ENCODE measurements at places on chromosomes 13 and 19. TPM values are rescaled to one million over a fixed set of nuclear protein-coding genes. Genes with fewer than 3 reads are reported as not detected.

FKRP gene
- total RNA-seq, result 11.4 TPM

KLHL1 gene
- total RNA-seq, result not detected

B3GNT8 gene
- total RNA-seq, result 3.0 TPM

DNA sequence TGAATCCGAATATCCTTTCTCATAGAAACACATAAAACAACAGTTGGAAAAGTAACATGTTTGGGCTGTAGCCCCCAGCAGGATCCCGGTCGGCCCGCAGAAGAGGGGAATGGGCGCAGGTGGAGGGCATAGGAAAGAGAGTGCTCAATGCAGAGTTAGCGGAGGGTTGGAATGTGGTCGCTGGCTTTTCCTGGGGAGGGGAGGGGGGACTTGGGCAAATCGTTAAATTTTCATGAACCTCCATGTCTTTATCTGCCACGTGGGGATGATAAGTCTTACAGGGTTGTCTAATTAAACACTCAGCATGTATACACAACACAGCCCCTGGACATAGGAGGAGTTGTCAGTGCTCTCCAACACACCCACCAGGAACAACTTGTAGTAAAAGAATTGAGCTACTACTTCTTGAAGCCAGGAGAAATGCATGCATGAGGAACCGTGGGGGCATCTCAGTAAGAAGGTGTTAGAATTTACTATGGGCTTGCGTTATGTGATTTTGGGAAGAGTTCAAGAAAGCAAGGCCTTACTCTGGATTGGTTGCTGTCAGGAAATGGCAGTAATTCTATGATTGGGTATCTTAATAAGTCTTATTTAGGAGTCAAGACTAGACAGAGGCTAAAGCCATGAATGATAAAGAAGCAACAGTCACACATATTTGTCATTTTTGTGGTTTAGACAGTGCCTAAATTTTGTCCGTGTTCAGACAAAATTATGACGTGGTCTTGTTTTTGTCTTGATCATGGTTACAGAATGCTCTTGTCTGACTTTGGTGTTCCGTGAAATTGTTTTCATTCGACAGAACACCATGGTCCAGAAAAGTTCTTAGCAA lies 671 bp upstream of the SLC46A3 start:
- H3K36me3 ChIP-seq, result no peaks in the 10 kb centered on the region
- DNase-seq, result no peak
- H3K27ac ChIP-seq, result peak overlapping the region; percentile 91
- H3K4me3 ChIP-seq, result peak overlapping the region; percentile 70

GRCh38 chr19:38953677-38954076 lies 21.9 kb downstream of the FBXO17 start:
- H3K4me1 ChIP-seq, result no peaks in the 10 kb centered on the region
- no peak overlapping the region for H3K4me3 ChIP-seq

DNA sequence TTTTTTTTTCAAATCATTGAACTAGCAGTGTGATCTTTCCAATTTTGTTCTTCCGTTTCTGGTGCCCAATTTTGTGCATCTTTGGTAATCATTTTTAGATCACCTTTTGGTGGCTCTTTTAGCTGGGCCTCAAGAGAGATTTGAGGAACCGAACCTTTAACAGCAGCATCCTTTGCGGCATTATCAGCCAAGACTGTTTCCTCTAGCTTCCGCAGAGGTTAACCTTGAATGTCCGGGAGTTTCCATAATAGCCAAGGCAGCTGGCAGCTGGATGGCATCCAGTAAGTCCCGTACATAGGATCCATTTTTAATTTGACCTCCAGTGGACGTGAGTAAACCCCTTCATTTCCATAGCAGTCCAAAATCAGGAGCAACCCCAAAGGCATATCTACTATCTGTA lies 9.6 kb downstream of the IRGC start:
- no peaks in the 10 kb centered on the region for H3K27me3 ChIP-seq
- H3K36me3 ChIP-seq, result no peaks in the 10 kb centered on the region
- DNase-seq, result no peak

- no peaks in the 10 kb centered on the region for H3K27me3 ChIP-seq
- DNase-seq, result no peak
- H3K36me3 ChIP-seq, result no peaks in the 10 kb centered on the region
Observed at GRCh38 chr19:41691268-41691970, 3.3 kb upstream of the CEACAM7 start.

GRCh38 chr19:1410136-1410786 lies 2.9 kb downstream of the DAZAP1 start:
- peak overlapping the region; percentile 95 for H3K27ac ChIP-seq
- no peaks in the 10 kb centered on the region for H3K36me3 ChIP-seq
- peaks cover 40% of the 10 kb centered on the region for H3K4me1 ChIP-seq
- H3K27me3 ChIP-seq, result no peaks in the 10 kb centered on the region

- no peaks in the 10 kb centered on the region for H3K27me3 ChIP-seq
- no peak for DNase-seq
- no peak overlapping the region for H3K27ac ChIP-seq
- H3K4me3 ChIP-seq, result no peak overlapping the region
Observed at GRCh38 chr19:40472516-40472915, 5.7 kb downstream of the SPTBN4 start.

GRCh38 chr13:53743906-53744305 lies 715.3 kb downstream of the OLFM4 start:
- no peaks in the 10 kb centered on the region for H3K36me3 ChIP-seq
- no peak overlapping the region for H3K4me3 ChIP-seq
- no peaks in the 10 kb centered on the region for H3K4me1 ChIP-seq
- DNase-seq, result no peak

DNA sequence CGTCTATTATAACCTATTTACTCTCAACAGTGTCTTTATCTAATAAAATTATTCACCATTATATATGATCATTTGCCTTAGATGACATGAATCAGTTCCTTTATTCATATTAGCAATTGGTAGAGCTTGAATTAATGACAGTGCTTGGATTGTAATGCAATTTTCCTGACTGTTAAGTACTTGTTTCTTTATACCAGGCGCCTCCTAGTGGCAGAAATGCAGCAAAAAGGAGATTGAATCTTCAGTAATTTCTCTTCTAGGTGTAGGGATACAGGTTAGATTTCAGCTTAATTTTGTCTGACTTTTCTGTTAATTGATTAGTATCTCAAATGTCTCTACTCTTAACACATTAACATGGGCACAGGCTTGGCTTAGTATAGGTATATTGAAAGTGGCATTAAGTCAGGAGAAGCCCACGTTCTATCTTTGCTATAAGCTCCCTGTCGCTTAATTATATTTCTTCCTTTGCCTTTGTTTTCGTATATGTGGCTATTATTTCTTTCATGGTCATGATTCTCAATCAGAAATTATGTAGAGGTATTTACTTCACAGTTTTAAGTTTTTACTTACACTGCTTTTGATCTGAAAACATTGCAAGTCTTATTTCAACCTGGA lies 9.1 kb upstream of the LHFPL6 start:
- no peaks in the 10 kb centered on the region for H3K27me3 ChIP-seq
- H3K4me3 ChIP-seq, result no peak overlapping the region
- H3K36me3 ChIP-seq, result no peaks in the 10 kb centered on the region
- no peak overlapping the region for H3K27ac ChIP-seq
- DNase-seq, result no peak

GRCh38 chr19:14337510-14337909 lies 43.7 kb upstream of the ADGRE5 start:
- no peak overlapping the region for H3K4me3 ChIP-seq
- no peaks in the 10 kb centered on the region for H3K27me3 ChIP-seq
- H3K36me3 ChIP-seq, result no peaks in the 10 kb centered on the region
- DNase-seq, result no peak
- H3K4me1 ChIP-seq, result no peaks in the 10 kb centered on the region

All from breast epithelium (tissue), 4 donors.